ENCODE measurements at places on chromosomes 4 and X.

DNA sequence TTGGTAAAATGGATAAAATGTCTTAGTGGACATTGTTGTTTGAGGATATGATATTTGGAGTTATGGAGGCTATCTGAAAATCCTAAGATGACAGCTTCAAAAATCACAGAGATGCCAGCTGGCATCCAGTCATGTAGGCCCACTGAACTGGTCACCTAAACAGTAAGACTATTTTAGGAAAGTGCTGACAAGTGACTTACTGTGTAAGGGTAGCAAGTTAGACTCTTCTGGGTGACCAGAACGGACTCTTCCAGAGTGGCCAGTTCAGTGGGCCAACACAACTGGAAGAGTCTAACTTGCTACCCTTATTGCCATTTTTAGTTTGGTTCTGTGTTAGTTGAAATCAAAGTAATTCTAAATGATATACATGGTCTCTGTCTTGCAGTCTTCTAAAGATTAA lies 61.4 kb upstream of the ATP8A1 start:
- DNase-seq = no peak

GRCh38 chr4:78512357-78512920 lies 39.1 kb upstream of the ANXA3 start:
- DNase-seq = no peak

DNA sequence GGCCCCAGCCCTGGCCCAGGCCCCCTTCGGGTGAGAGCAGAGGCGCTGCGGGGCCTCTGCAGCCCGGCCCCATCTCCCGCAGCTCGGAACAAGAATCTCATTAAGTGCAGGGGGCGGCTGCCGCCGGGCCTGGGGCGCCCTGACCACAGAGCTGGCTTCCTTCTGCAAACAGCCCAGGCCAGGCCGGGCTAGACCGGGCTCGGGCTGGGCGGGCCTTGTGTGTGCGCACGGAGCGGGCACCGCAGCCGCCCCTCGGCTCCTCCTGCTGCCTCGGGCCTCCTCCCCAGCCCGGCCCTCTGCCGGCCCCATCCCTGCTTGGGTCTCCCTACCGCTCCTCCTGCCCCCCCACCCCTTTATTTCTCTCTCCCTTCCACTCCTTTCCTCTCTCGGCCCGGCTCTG lies 83.3 kb downstream of the EFNB1 start:
- DNase-seq = no peak

GRCh38 chr4:182411391-182411790 lies 168.2 kb downstream of the TENM3 start:
- no peak for DNase-seq

GRCh38 chrX:71930298-71930697 lies 19.7 kb downstream of the NHSL2 start:
- DNase-seq = no peak

DNA sequence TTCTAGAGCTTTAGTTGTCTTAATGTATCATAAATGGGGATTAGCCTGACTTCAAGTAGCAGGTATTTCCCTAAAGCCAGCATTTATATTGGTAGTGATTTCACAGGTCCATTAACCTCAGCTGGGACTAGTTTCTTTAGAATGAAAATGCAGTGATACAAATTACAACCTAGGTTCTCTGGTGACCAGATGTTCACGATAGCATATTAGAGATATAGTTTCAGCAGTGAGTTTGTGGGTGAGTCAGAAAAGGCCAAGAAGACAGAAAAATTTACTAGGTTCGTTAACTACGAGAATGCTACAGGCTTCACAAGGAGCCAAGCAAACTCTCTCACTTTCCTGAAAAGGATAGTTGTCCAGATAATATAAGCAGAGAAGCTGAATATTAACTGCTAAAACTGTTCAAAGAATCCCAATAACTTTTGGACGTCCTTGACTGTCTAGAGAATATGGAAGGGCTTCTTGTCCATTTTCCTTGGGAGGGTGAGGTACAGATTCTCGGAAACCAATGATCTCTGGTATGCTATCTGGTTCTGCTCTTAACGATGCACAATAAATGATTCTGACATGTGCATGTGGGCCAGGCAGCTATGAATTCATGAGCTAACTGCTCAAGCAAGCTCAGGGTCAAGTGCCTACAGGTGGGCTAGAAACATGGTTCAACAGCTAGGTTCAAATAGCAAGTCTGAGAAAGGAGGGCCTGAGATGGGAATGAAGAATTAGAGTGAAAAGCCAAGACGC lies 6.0 kb upstream of the SPCS3 start:
- no peak for DNase-seq

- DNase-seq = no peak
These were observed 3.7 kb downstream of the SRPX2 start for GRCh38 chrX:100647739-100648138.

GRCh38 chrX:133655275-133656265 lies 240.3 kb upstream of the GPC4 start:
- peak; percentile 96 for DNase-seq

- no peak for DNase-seq
These were observed 103.5 kb downstream of the RPA4 start for GRCh38 chrX:96987228-96987627.

DNA sequence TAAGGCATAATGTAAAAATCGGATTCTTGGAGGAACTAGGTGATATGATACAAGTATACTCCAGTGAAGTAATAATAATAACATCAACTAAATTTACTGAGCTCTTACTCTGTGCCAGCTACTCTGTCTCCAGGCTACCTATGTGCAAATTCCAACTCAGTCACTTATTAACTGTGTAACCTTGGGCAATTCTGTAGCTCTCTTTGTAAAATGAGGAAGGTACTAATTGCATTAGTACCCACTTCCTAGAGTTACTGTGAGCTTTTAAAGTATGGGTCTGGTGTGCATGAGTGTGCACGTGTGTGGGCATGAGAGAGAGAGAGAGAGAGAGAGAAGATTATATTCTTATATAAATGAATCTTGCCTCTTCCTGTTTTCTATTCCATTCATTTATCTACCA lies 169.9 kb downstream of the KCNIP4 start:
- DNase-seq = peak; percentile 85

DNA sequence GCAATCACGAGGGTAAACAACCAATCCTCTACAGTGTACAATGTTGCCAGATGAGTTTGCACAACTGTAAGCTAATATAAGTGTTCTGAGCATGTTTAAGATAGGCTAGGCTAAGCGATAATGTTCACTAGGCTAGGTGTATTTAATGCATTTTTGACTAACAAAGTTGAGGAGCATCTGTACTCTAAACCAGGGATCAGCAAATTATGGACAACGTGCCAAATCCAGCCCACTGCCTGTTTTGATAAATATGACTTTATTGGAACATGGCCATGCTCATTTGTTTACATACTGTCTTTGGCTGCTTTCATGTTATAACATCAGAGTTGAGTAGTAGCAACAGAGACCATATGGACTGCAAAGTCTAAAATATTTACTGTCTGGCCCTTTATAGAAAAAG lies 46.3 kb upstream of the ARHGEF6 start:
- DNase-seq = no peak

- no peak for DNase-seq
These were observed 16.4 kb downstream of the PSAPL1 start for GRCh38 chr4:7418131-7418943.
